Stimulated activated CD4-positive, alpha-beta T cell treated with anti-CD3 and anti-CD28 coated beads, TNF-alpha, amount 100 ng/mL, for 4 hours (primary cell): ENCODE measurements at places on chromosomes 7 and 10.

- DNase-seq = no peak
Observed at GRCh38 chr7:115585015-115585718, 445.4 kb downstream of the TFEC start.

DNA sequence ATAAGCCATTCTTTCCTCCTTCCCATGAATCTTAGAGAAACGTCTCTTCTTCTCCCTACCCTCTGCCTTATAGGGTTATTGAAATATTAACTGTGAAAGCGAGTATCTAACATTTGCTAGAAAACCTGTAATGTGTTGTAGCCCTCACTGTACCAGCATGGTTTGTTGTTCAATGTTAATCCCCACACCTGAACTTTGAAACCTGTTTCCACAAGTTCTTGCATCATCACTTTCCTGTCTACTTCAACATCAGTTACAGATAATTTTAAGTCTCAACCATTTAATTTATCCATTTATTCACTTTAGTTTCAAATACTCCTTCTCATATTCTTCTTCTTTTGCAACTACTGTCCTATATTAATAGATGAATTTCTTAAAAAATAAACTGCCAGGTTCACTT, 148.2 kb downstream of the ETV1 start:
- DNase-seq = no peak

GRCh38 chr7:70997261-70997660, 134.7 kb upstream of the GALNT17 start:
- DNase-seq = no peak

DNA sequence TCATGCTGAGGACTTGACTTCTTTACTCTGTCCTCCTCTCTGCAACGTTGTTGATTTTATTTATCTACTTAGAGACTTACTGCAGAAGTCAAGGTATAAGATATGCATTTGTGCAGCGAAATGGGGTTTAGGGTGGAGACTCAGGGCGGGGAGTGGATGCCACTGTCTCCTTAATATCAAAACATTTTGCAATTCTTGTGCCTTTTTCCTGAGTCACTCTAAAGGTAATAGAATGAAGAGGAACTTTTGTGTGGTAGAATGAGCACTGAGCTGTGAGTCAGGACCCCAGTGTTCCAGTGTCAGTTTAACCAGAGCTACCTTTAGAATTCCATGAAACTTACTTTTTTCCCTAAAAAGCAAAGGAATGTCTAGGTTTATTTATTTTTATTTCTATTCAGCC, 78.2 kb downstream of the VTI1A start:
- DNase-seq = no peak
